ENCODE measurements at places on chromosomes 16 and 17.

- no peak for DNase-seq
Observed at GRCh38 chr17:1725642-1726511, 1.4 kb downstream of the WDR81 start.

DNA sequence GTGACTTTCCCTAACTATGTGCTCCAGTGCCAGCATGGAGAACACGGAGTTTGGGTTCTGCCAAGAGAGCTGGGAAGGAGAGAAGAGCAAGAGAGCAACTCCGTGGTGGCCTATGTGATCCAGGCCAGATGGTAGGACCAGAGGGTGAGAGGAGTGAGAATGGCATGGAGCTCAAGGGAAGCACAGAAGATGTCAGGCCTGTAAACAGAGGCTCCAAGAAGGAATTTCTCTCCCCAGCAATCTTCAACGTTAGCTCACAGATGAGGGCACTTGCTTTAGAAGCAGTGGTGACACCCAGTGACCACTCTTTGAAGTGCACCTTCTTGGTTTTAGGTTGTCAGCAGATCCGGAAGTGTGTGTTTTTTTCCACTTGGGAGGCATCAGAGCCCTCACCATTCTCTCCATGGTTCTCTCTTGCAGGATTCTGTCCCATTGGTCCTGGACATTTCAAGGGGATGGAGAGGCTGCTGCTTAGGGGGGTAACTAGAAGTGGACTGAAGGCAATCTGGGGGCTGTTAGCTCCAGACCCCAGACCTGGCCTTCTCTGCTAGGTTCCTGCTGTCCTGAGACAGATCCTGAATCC lies 18.1 kb upstream of the TMEM98 start:
- DNase-seq, result peak; percentile 76

DNA sequence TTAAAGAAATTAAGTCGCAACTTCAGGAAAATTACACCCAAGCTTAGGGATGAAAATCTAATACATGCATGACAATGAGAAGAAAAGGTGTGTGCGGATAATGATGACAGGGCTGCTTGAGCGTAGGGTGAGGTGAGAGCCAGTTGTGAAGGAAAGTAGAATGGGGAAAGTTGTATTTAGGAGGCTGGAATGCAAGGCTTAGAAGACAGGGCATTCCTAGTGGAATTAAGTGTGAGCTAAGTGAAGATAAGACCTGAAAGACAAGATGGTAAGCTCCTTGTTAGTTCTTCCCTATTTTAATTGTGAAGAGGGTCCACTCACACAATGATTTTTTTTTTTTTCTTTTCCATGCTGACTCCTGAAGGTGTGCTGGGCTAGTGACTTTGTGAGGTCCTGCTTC lies 519.5 kb upstream of the SALL1 start:
- no peak for DNase-seq

- no peak for DNase-seq
Observed at GRCh38 chr16:79768276-79768970, 167.9 kb upstream of the MAF start.

GRCh38 chr16:11380836-11381235 lies 35.6 kb downstream of the RMI2 start:
- no peak for DNase-seq

- no peak for DNase-seq
Observed at GRCh38 chr17:9105068-9105868, 84.0 kb downstream of the NTN1 start.

- no peak for DNase-seq
Observed at GRCh38 chr17:55818451-55819375, 67.9 kb downstream of the PCTP start.

DNA sequence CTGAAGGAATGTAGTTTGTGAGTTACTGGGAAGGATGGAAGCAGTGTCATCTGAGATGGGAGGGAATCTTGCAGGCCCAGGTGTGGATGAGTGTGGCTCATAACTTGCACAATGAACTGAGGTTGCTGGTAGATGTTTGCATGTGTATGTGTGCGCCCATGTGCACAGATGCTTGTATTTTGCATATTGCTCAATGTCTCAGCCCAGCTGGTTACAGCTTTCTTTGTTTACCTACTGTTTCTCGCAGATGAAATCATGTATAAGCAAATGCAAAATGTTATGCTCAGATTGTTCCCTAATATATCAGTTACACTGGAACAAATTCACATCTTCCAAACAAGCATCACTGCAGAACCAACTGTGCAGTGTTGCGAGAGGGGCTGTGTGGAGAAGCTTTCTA lies 452.2 kb upstream of the EEF2KMT start:
- no peak for DNase-seq

GRCh38 chr16:1287982-1288670 lies 21.3 kb upstream of the UBE2I start:
- DNase-seq, result no peak

- no peak for DNase-seq
Observed at GRCh38 chr17:69147460-69147859, 5.8 kb upstream of the ABCA6 start.

DNA sequence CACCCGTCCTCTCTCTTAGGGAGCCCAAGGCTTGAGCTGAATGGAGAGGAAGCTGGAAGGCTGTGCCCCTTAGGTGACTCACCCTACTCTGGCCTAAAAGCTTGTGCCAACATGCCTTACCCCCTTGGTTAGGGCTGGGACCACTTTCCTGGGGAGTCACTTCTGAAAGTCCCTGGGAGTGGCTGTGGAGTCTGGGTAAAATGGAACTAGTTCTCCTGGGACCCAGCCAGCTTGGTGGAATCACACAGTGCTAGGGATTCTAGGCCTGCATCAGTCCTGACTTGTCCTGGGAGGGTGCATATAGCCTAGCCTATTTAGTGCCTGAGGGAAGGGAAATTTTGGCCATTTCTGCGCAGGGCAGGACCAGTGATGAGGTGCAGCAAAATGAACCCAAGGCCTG lies 10.5 kb downstream of the MMP28 start:
- no peak for DNase-seq

- DNase-seq, result no peak
Observed at GRCh38 chr17:1638171-1638590, 7.4 kb downstream of the SCARF1 start.

DNA sequence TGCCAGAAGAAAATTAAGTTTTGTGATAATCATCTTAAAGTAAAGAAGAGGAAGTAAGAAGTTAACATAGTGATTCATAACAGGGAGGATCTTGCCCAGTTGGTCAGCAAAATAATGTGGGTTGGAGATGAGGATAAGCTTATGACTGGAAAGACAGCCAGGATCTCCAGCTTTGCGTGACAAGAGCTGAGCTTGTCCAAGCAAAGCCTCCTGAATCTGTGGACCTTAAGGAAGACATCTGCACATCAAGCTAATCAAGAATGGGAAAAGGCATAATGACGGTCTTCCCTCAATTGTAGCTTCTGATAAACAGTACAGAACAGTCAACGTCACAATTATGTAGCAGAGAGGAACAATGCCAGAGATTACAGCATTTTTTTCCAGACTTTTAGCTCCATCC lies 744.7 kb upstream of the GOT2 start:
- DNase-seq, result no peak

DNA sequence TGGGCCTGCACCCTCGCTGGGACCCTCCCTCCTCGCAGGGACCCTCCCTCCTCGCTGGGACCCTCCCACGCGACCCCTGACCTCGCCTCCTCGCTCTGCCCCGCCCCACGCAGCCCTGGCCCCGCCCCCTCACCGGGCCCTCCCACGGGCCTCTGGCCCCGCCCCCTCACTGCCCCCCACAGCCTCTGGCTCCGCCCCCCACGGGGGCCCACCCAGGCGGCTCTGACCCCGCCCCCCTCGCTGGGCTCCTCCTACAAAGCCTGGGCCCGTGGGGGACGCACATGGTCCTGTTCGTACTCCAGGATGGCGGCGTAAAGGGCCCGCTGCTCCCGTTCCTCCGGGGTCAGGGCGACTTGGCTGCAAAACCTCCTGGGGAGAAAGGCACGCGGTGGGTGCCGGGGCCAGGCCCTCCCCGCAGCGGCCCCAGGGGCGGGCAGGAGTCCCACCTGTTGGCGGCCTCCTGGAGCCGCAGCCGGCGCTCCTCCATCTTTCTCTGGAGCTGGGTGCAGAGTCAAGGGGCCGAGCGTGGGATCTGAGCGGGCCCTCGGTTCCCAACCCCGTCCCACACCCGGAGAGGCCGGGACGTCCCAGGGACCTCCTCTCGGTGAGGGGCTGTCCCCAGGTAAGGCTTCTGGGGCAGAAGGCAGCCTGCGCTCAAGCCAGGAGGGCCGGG lies 9.0 kb downstream of the VPS9D1 start:
- DNase-seq, result peak; percentile 82

DNA sequence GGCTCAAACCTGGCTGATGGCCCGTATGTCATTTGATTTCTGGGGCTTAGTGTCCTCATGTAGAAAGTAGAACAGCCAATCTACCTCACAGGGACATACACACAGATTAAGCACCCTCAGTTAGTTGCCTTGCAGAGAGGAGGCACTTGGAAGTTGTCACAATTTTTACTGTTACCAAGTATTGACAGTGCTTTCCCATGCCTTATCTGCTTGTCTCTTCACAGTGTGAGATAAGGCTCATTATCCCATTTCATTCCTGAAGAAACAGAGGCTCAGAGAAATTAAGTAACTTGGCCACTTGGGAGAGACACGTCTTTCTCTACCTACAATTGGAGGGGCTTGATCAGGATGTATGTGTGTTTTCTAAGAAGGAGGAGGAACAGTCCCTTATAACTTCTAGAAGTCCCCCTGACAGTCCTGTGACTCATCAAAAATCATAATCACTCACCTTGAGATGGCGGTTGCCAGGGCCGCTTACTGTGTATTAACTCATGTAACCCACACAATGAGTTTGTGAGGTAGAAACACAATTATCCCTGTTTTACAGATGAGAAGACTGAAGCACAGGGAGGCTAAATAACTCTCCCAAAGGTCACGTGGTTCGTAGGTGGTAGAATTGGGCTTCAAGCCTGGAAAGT lies 56.9 kb upstream of the LHX1 start:
- no peak for DNase-seq

DNA sequence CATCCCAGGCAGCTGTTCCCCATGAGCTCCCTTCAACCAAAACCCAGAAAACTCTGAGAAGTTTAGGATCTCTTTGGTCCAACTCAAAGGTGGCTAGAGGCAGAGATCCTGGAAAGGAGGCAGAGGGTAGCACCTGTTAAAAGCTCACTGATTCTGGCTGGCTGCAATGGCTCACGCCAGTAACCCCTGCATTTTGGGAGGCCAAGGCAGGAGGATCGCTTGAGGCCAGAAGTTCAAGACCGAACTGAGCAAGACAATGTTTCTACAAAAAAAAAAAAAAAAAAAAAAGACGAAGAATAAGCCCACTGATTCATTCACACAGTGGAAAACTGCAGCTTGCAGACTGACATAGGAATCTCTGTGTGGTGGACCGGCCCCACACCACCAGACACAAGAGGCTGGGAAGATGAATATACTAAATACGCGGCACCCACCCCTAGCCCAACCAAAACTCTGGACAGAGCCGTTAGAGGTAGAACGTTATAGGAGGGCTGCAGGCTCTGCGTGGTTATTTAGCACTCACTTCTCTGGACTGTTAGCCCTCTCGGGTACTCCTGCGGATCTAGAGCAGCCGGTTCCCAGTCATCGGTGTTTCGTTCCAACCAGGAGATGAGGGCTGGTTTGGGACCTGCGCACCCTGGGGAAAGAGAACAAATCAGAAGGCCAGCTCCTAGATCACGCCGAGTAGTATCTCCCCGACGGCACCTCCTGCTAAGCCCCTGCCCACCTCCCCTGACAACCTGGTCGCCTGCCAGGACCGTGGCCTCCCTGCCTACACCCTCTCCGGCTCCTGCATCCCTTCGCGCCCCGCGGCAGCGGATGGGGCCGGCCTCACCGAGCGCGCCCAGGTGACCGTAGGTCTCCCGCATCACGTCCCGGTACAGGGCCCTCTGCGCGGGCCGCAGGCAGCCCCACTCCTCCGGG lies 925 bp downstream of the ZNF689 start:
- DNase-seq, result no peak

- no peak for DNase-seq
Observed at GRCh38 chr17:57762452-57763395, 17.6 kb upstream of the CCDC182 start.

DNA sequence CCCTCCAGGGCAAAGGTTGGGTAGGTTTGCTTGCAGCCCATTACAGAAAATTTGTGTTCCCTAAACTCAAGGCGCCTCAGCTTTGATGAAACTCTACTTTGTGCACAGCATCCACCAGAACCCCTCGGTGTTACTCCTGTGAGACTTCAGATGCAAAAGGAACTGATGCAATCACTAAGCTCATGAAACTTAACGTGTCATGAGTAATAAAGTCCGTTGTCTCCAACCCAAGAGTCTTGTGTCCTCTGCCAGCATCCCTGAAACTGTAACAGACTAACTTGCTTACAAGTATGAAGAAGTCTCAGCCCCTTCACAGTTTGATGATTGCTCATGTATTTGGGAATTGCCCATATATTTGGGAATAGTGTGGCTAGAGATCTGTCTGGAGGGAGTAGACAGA lies 74.8 kb upstream of the MARCHF10 start:
- no peak for DNase-seq

GRCh38 chr16:4666537-4667202 lies 26.7 kb upstream of the NUDT16L1 start:
- DNase-seq, result no peak

- no peak for DNase-seq
Observed at GRCh38 chr17:45164734-45165269, 3.1 kb downstream of the HEXIM2 start.

DNA sequence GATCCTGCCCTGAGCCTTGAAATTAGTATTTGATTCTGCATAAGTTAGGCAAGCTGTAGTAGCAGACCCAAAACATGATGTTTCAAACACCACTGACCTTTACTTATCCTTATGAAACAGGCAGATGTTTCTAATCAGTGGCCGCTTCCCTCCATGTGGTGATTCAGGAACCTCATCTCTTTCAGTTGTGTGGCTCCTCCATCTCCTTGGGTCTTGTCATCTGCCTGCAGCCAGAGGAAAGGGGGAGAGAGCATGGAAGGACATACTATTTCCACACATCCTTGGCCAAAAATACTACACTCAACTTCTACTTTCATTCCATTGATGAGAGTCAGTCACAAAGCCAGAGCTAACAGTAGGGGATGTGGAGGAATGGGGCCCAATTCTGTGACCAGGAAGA lies 41.6 kb upstream of the IRX6 start:
- DNase-seq, result no peak

DNA sequence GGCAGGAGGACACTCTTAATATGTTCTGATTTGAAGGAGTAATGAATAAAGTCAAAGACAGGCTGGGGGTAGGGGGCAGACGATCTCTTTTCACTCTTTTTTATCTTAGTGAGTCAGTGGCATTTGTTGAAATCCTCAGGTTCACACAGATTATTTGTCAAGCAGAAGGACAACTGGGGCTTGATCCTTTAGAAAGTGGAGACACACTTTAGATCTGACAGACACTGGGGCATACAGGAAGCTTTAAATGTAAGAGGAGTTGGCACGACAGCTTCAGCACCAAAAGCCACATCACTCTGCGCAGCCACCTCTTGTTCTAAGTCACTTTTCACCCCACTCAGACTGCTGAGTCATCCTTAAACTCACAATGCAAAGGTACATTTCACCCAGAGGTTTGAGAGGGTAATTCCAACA lies 121.5 kb downstream of the STXBP4 start:
- no peak for DNase-seq

Data from B cell (primary cell).